ENCODE measurements at places on chromosomes 13 and 19. TPM values are rescaled to one million over a fixed set of nuclear protein-coding genes. Genes with fewer than 3 reads are reported as not detected.

DNA sequence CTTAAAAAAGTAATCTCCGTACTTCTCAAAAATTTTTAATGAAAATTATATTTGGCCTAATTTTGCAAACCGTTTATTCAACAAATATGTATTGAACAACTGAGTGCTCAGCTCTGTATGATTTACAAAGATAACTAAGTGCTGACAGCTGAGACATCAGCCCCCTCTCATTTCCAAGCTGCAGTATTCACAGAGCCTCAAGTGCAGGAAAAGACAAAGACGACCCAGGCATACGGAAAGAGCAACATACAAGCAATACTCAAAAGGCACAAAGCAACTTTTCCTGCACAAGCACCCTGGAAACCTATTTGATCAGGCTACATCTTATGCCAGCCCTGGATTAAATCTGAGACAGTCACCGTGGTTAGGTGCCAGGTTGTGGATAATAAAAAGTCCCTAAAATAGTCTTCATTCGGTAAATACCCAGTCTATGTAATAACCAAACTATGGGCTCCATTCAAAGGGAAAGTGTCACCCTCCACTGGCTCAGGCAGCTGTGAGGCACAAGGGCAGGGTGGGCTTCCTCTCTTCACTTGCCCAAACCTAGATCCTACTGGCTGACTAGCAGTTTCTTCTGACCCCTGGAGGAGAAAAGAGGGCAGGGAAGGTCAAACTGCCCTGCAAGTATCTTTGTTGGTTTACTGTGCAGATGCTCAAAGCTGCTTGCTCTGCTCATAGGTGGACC is 65.5 kb downstream of the TBC1D4 start:
- H3K27me3 ChIP-seq, result no peaks in the 10 kb centered on the region
- peaks cover 24% of the 10 kb centered on the region for H3K4me1 ChIP-seq
- no peaks in the 10 kb centered on the region for H3K36me3 ChIP-seq
- H3K4me3 ChIP-seq, result 0 out of 2 replicates have a peak overlapping the region, but pooled peaks have one; percentile 1
- H3K27ac ChIP-seq, result no peak overlapping the region

DNA sequence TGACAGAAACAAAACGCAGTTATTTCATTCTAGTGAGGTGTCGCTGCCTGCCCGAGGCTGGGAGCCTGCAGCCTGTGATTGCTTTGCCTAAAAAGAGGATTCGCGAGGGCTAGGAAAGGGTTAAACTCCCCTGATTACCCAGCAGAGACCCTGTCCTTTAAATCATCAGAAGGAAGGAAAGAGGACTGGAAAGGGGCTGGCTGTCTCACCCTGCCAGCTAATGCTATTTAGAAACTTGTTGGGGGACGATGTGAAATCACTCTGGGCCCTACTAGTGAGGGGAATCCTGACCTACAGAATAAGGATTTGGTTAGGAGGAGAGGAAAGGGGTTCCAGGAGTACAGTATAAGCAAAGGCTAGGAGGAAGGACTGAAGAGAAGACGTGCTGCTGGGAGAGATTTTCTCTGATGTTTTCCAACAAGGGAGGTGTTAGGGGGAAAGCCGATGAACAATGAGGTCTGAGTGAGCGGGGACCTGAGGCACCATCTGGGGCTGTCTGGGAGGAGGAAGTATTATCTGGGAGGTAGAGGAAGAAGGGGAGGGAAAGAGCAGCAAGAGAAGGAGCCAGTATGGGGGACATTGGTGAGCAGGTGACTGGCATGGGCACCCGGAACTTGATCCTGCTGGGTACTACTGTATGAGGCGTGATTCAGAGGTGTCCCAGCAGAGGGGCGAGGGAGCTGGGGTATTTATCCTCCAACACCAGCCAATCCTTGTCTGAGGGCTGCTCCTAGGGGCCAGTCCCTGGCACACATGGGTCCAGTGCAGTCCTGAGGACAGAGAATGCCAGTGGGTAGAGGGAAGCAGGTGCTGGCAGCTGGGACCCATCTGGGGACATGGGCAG is 55.7 kb upstream of the PTPRS start:
- DNase-seq, result no peak
- no peak overlapping the region for H3K4me3 ChIP-seq
- no peaks in the 10 kb centered on the region for H3K36me3 ChIP-seq
- H3K4me1 ChIP-seq, result no peaks in the 10 kb centered on the region
- no peak overlapping the region for H3K27ac ChIP-seq

DNA sequence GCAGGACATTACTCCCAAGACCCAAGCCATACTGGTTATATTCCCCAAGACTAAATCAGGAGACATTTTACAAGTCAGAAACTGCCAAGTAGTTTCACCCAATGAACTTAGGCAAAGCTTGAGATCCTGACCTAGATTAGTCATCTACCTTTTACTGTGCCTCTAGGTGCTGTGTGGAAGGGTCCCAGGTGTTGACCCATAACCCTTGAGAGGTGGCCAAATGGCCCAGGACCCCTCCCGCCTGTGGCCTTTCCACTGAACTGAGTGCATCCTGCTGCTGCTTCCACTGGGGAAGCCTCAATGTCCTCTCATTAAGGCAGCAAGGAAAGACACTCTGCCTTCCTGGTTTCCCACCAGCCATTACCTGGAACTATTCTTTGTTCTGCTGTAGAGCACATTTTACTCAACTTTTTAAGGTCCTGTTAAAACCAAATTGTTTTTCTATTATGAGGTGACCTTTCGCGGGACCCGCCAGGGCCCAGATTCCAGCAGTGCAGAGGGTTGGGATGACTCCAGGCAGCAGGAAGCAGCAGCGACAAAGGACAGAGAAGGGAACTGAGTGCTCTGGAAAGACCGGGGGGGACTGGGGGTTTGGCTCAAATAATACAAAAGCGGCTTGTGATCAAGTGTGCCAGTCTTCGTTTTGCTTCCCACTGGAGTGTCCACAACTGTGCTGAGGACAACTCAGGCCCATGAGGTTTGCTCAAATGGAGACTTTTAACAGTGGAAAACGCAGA is 27.1 kb downstream of the ANKRD10 start:
- DNase-seq, result no peak
- H3K27ac ChIP-seq, result no peak overlapping the region
- peaks cover 37% of the 10 kb centered on the region for H3K4me1 ChIP-seq
- no peak overlapping the region for H3K4me3 ChIP-seq

DNA sequence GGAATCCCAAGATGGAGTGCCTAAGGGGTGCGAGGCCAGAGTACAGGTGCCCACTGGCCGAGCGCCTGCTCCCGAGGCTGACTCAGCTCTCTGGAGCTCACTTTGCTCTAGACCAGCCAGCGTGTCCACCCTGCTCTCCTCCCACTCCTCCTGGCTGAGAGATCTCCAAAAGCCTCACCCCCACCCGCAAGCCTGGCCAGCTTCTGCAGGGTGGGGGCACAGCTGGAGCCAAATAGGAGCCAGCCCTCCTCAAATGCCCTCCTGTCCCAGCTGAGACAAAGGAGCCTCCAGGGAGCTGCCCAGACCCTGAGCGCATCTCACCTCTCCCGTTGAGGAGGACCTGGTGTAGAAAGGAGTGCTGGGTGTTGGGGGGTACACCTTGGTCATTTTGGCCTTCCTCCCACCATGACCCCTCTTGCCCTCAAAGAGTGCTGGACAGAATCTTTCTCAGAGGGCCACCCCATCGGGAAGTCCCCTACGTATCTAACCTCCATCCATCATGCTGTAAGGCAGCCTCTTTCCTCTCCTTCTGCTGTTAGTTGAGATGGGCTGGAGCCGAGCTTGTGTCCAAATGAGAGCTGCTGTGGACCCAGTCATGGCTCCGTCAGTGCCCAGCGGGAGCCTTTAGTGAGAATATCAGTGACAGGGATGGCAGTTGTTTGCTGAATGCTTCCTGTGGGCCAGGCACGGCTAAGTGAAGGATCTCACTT is 123.9 kb upstream of the VSTM2B start:
- no peak overlapping the region for H3K4me3 ChIP-seq
- DNase-seq, result no peak
- H3K27ac ChIP-seq, result no peak overlapping the region
- no peaks in the 10 kb centered on the region for H3K36me3 ChIP-seq
- H3K4me1 ChIP-seq, result no peaks in the 10 kb centered on the region

GRCh38 chr19:13978351-13979243 is 26.3 kb downstream of the DCAF15 start:
- no peak overlapping the region for H3K4me3 ChIP-seq
- H3K27ac ChIP-seq, result no peak overlapping the region
- H3K4me1 ChIP-seq, result no peaks in the 10 kb centered on the region
- DNase-seq, result no peak
- H3K27me3 ChIP-seq, result no peaks in the 10 kb centered on the region

- H3K27me3 ChIP-seq, result no peaks in the 10 kb centered on the region
- peak overlapping the region; percentile 86 for H3K27ac ChIP-seq
- peak; percentile 15 for DNase-seq
- H3K4me3 ChIP-seq, result peak overlapping the region; percentile 79
- peaks cover 31% of the 10 kb centered on the region for H3K4me1 ChIP-seq
Observed at GRCh38 chr19:8609279-8610040, 1.1 kb downstream of the ADAMTS10 start.

DNA sequence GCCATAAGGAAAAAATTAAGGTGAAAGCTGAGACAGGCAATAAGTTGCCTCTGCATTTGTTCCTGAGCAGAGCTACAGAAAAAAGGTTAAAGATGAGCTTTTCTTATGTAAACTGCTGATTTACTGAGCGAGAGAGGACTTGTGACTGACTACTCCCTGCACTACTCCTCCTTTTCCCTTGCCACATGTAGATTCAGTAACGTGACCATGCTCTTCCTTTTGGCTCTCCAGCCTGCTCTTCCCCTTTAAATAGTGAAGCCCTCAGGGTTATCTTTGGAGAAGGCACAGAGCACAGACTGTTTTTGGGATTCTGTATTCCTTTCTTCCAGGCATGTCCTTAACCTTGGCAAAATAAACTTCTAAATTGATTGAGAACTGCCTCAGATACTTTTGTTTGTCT is 630.2 kb downstream of the UQCRFS1 start:
- no peaks in the 10 kb centered on the region for H3K36me3 ChIP-seq
- H3K4me3 ChIP-seq, result no peak overlapping the region
- DNase-seq, result no peak
- H3K4me1 ChIP-seq, result no peaks in the 10 kb centered on the region
- no peaks in the 10 kb centered on the region for H3K27me3 ChIP-seq

- no peaks in the 10 kb centered on the region for H3K36me3 ChIP-seq
- peaks cover 12% of the 10 kb centered on the region for H3K4me1 ChIP-seq
- no peak overlapping the region for H3K27ac ChIP-seq
Observed at GRCh38 chr13:19596960-19597361, 35.6 kb upstream of the TPTE2 start.

DNA sequence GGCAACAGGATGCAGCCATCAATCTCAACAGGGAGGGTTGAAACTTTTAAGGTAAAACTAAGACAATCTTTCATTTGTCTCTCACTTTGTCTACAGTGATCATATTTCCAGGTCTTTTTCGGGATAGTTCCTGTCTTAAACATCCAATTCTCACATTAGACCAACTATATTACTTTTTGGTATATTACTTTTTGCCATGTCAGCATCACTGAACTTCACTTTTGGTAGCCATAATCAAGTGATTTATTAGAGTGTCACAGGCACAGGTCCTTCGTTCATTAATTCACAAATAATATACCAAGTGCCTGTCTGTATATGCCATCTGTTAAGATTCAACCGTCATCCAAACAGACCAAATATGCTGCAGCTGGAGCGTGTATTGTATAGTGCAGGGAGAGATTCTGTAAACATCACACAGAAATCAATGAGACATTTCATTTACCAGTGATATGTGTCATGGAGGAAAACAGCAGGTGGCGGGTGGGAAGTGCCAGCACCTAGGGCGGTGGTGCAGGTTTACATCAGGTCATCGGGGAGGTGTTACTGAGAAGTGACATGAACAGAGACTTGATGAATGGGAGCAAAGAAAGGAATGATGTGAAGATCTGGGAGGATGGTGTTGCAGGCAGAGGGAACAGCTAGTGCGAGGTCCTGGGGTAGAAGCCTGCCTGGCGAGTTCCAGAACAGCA is 24.9 kb downstream of the ARHGEF7 start:
- DNase-seq, result no peak
- no peak overlapping the region for H3K27ac ChIP-seq
- H3K36me3 ChIP-seq, result no peaks in the 10 kb centered on the region
- H3K4me1 ChIP-seq, result no peaks in the 10 kb centered on the region

GRCh38 chr13:64078480-64078936 is 2662.9 kb upstream of the PCDH20 start:
- H3K27me3 ChIP-seq, result no peaks in the 10 kb centered on the region
- H3K4me3 ChIP-seq, result no peak overlapping the region
- no peak overlapping the region for H3K27ac ChIP-seq
- no peak for DNase-seq

DNA sequence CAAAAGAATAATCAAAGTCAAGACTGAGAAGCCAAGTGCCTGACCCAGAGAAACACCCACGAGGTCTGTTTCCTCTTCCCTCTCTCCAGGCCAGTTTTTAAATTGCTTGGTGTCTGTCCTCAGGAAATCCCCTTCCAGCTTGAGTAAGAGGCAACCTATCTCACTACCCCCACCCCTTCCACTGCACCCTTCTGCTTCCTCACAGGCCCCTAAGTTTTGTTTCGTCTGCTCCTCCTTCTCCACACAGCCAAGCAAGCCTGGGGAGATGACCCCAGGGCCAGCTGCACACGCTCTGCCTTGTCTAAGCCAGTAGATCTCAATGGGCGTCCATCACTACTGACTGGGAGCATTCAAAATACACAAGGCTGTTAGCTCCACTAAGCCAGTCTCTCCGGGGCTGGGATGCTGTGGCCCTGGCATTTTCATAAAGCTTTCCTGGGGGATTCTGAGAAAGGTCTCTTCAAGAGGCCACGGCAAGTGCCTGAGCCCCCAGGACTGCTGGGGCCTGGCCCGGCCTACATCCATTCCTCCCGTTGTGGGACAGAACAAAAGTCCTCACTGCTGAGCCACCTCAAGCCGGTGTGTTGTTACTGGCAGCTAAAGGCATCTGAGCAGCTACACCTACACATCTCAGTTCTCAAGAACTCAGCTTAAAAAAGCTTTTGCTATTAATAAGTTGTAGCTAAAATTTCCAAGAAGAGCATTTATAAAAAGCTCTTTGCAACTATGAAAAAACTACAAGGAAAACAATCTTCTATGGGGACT is 14.9 kb upstream of the IL4I1 start:
- no peaks in the 10 kb centered on the region for H3K27me3 ChIP-seq
- H3K27ac ChIP-seq, result no peak overlapping the region
- peaks cover 35% of the 10 kb centered on the region for H3K36me3 ChIP-seq
- H3K4me3 ChIP-seq, result no peak overlapping the region
- DNase-seq, result no peak

Gene APOC4
- total RNA-seq, result not detected

Gene ZNF90
- not detected for total RNA-seq

Gene LILRB4
- total RNA-seq, result not detected

Gene SLC35E1
- 49.1 TPM for total RNA-seq

Gene WDR62
- total RNA-seq, result 17.0 TPM

Gene ELANE
- not detected for total RNA-seq

Gene IL17D
- 0.25 TPM for total RNA-seq

Gene ZNF850
- total RNA-seq, result 1.4 TPM

Gene LAIR1
- 0.89 TPM for total RNA-seq

Gene ACP7
- total RNA-seq, result 4.7 TPM

Gene CCDC194
- total RNA-seq, result not detected

Gene FFAR3
- not detected for total RNA-seq

Gene ARMC6
- 34.7 TPM for total RNA-seq

Gene SIX5
- 18.3 TPM for total RNA-seq

All from HCT116 (cell line).